ENCODE measurements at places on chromosomes 7 and 10.

DNA sequence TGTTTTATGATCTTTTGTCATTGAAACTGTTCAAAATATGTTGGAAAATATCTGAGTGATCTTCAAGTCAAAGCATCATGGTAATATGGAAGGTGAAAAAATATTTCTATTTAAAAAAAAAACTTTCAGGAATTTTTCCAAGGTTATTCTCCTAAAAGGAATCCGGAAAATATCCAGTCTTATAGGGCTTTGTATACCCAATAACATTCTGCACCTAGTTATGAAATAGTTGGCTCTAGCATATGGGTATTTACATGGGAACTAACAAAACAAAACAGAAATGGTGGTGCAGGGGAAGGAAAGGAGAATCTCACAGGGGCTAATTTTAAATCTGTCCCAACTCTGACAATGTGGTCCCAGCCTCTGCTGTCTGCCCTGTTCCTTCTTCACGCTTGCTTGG, 167.1 kb upstream of the RHEB start:
- DNase-seq: no peak

GRCh38 chr10:32650246-32650655, 204.3 kb downstream of the CCDC7 start:
- no peak for DNase-seq

DNA sequence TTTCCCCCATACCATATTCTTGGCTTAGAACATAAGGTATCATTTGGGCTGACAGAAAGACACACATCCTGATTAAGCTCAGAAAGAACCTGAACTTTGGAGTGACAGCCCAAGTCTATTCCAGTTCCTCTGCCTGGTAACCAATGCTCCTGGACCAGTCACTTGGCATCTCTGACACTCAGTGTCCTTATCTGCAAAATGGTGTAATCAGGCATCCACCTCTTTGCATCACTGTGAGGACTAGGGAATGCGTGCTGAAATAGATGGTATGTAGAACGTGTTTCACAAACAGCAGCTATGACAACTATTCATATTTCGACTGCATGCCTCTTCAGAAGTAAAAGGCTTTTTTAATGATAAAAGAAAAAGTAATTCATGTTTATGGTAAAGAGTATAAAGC, 26.2 kb upstream of the PIK3AP1 start:
- no peak for DNase-seq

GRCh38 chr10:110433740-110434139, 64.0 kb upstream of the DUSP5 start:
- DNase-seq: no peak

DNA sequence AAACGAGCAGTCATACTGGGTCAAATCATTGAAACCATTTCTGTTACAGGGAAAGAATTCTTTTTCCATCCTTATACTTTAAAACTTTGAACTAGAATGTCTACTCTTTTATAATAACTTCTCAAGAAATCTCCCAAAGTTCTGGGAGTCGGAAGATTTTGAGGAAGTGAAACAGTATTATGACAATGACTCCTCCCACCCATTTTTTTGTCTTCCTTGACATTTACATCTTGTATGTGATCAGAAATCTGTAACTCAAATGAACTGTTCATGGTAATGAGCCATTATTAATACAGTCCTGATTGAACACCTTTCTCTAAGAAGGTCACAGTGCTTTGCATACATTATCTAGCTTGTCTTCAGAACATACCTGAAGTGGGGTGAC, 227.4 kb downstream of the CELF2 start:
- DNase-seq: no peak

All from NCI-H1105 (cell line).